IMR-90 (cell line): ENCODE measurements at places on chromosomes 16 and 17. TPM values are rescaled to one million over a fixed set of nuclear protein-coding genes. Genes with fewer than 3 reads are reported as not detected.

KCNH4 gene
- total RNA-seq, result not detected in 2 replicates

ATP2C2 gene
- not detected in 2 replicates for total RNA-seq

TERB1 gene
- under 0.01 TPM in 1 of 2 replicates, not detected in the other for total RNA-seq

PRSS36 gene
- total RNA-seq, result under 0.01 and 0.18 TPM in 2 replicates

DNA sequence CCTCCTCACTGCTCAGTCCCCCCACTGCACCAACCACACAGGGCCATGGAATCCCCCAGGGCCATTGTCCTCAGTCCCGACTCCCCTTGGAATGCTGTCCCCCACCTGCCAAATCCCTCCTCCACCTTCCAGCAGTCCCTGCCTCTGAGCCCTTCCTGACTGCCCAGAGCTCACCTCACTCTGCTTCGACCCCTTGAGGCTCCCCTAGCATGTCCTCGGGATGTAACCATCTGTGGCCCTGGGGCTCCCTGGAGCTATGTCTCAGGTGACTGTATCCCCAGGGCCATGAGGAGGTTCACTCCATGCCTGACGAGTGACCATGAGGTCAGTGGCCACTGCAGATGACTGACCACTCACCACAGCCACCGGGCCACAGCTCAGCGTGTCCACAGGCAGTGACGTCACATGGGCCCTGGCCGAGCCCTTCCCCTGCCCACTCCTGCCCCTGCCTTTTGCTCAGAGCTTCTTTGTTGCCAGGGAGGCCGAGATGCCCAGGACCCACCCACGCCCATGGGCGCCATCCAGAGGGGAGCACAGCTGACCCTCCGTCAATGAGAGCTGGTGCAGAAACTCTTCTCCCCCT, 7.7 kb upstream of the PIEZO1 start:
- H3K36me3 ChIP-seq, result no peaks in the 10 kb centered on the region
- peaks cover 6% of the 10 kb centered on the region for H3K4me1 ChIP-seq
- peaks cover 2% of the 10 kb centered on the region; the same call in 1 of the 2 replicates for H3K27me3 ChIP-seq
- H3K27ac ChIP-seq, result no peak overlapping the region
- no peak overlapping the region for H3K4me3 ChIP-seq

DNA sequence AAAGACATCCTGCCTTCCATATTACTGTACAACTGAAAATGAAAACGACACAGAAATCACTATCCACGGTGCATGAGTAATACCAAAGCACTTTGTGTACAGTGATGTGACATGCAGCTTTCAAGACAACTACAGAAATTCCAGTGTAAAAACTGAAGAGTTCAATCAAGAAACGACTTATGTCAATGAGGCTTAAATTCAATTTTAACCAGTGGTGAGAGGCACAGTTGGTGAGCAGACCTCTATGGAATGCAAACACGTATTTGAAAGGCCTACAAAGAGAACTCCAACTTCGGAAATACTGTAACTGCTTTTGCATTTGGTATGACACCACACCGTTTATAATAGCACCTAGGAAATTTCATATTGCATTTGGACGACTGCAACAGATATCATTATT, 87.6 kb downstream of the USP31 start:
- H3K4me1 ChIP-seq, result no peaks in the 10 kb centered on the region
- no peak overlapping the region for H3K27ac ChIP-seq
- H3K27me3 ChIP-seq, result no peaks in the 10 kb centered on the region; the same call in 1 of the 2 replicates
- peak; percentile 43 for DNase-seq
- no peaks in the 10 kb centered on the region for H3K36me3 ChIP-seq

- DNase-seq, result no peak
- H3K4me3 ChIP-seq, result no peak overlapping the region
- peaks cover 25% of the 10 kb centered on the region for H3K27me3 ChIP-seq
Measured at GRCh38 chr17:80195671-80196529, 24.2 kb downstream of the SGSH start.

ALOX12B gene
- total RNA-seq, result not detected in 2 replicates

WFIKKN1 gene
- not detected in 2 replicates for total RNA-seq

CENPX gene
- total RNA-seq, result 44.8 and 45.3 TPM in 2 replicates

GRCh38 chr16:1791943-1792812, 1.3 kb downstream of the IGFALS start:
- no peak overlapping the region for H3K27ac ChIP-seq
- DNase-seq, result no peak
- H3K36me3 ChIP-seq, result peaks cover 27% of the 10 kb centered on the region
- H3K4me1 ChIP-seq, result no peaks in the 10 kb centered on the region
- H3K4me3 ChIP-seq, result no peak overlapping the region
- H3K27me3 ChIP-seq, result no peaks in the 10 kb centered on the region

- H3K36me3 ChIP-seq, result peaks cover 29% of the 10 kb centered on the region
- H3K4me1 ChIP-seq, result 0 out of 2 replicates have a peak, but pooled peaks cover 2% of the 10 kb centered on the region
- H3K4me3 ChIP-seq, result no peak overlapping the region
Measured at GRCh38 chr17:79078476-79079190, 4.0 kb downstream of the ENGASE start.

QRICH2 gene
- total RNA-seq, result 3.9 and 4.8 TPM in 2 replicates

- no peaks in the 10 kb centered on the region for H3K4me1 ChIP-seq
- DNase-seq, result no peak
- H3K27me3 ChIP-seq, result no peaks in the 10 kb centered on the region
- H3K4me3 ChIP-seq, result no peak overlapping the region
Measured at GRCh38 chr16:76724181-76724580, 447.0 kb downstream of the CNTNAP4 start.

DNA sequence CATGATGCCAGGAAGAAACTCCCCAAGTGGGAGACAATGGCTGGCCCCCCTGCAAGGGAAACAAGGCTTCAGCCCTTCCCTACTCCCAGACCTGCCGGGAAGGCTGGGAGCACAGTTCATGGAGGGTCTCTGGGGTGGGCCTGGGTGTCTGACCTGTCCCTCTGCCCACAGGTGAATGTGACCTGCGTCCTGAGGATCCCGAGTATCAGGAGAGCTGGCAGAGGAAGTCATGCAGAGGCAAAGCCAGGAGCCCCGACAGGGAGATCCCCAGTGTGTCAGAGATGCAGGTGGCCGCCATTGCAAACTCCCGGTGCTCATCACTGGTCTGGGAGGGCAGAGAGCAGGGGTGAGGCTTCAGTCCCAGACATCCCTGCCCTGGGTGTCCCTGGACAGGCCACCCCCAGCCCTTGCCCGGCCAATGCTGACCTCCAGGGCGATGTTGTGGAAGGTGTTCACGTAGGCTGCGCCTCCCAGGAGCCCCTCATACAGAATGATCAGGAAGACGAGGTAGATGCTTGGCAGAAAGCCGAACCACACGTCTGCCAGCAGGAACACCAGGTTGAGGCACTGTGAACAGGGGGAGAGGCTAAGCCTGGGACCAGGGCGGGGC, 5.3 kb upstream of the NPIPB7 start:
- H3K4me3 ChIP-seq, result no peak overlapping the region
- no peaks in the 10 kb centered on the region for H3K4me1 ChIP-seq
- no peaks in the 10 kb centered on the region for H3K27me3 ChIP-seq
- H3K36me3 ChIP-seq, result peaks cover 26% of the 10 kb centered on the region

RPL27 gene
- 1,595 and 1,663 TPM in 2 replicates for total RNA-seq

DNA sequence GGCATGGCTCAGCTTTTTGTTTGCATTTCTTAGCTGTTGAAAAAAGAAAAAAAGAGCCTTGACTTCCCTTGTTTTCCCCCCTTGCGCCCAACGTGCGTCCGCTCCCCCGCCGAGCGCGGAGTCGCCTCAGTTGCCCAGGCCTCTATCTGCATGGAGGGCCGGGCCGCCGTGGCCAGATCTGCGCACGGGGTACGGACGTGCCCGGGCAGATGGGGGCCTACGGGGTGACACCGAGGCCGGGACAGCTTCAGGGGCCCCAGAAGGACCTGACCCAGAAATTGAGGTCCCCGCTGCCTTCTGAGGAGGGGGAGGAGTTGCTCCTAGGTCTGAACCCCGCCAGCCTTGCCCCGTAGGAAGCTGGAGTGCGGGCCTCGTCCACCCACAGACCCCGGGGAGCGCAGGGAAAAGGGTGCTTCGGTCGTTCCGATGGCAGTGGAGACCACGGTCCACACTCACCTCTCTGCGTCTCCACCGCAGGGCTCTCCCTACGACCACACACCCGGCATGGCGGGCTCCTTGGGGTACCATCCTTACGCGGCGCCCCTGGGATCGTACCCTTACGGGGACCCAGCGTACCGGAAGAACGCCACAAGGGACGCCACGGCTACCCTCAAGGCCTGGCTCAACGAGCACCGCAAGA, 1.5 kb downstream of the IRX5 start:
- no peak overlapping the region for H3K4me3 ChIP-seq
- DNase-seq, result no peak
- H3K27me3 ChIP-seq, result peaks cover 64% of the 10 kb centered on the region
- H3K36me3 ChIP-seq, result no peaks in the 10 kb centered on the region
- no peak overlapping the region for H3K27ac ChIP-seq

DNA sequence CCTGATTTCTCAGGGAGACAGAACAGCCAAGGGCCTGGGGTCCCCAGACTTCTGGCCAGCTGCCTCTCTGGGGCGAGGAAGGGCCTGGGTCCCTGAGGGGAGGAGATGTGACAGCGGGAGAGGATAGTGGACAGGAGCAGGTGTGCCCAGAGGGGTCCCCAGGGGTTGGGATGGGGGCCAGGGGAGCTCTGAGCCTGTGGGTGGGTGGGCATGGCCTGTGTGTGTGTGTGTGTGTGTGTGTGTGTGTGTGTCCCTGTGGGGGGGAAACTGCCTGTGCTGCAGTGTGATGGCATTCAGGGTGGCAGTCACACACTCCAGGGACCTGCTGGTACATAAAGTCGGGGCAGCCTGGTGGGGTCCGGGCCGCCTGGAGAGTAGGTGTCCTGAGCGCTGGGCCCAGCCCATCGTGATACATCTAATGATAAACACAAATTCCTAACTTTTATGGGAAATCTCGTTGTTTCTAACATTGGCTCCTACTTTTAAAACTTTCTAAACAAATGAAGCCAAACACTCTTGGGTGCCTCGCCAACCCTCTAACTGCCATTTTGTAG, 1.4 kb downstream of the ITGB4 start:
- H3K27ac ChIP-seq, result no peak overlapping the region
- no peak overlapping the region for H3K4me3 ChIP-seq
- peaks cover 53% of the 10 kb centered on the region for H3K27me3 ChIP-seq

OSGIN1 gene
- total RNA-seq, result 0.83 and 0.90 TPM in 2 replicates
